Cardiac muscle cell (in vitro differentiated cells and primary cell): ENCODE measurements at places on chromosomes 3 and 15.

- H3K36me3 ChIP-seq, result no peaks in the 10 kb centered on the region
- no peak overlapping the region for H3K4me3 ChIP-seq
- no peak overlapping the region for H3K27ac ChIP-seq
- H3K27me3 ChIP-seq, result no peaks in the 10 kb centered on the region
Observed at GRCh38 chr3:189188466-189188865, 16.7 kb downstream of the TPRG1 start.

GRCh38 chr3:36907911-36908646 is 36.8 kb downstream of the TRANK1 start:
- H3K27me3 ChIP-seq, result no peaks in the 10 kb centered on the region
- peaks cover 8% of the 10 kb centered on the region for H3K4me1 ChIP-seq
- H3K27ac ChIP-seq, result no peak overlapping the region
- H3K4me3 ChIP-seq, result no peak overlapping the region

- no peaks in the 10 kb centered on the region for H3K27me3 ChIP-seq
- H3K4me3 ChIP-seq, result no peak overlapping the region
- DNase-seq, result peak; percentile 95
- H3K4me1 ChIP-seq, result peaks cover 14% of the 10 kb centered on the region
Observed at GRCh38 chr15:67127965-67128364, 62.6 kb downstream of the SMAD3 start.

GRCh38 chr3:186679151-186679550 is 13.3 kb downstream of the HRG start:
- no peaks in the 10 kb centered on the region for H3K27me3 ChIP-seq
- no peak overlapping the region for H3K4me3 ChIP-seq
- no peaks in the 10 kb centered on the region for H3K4me1 ChIP-seq

GRCh38 chr15:55873024-55873720 is 120.2 kb downstream of the NEDD4 start:
- H3K4me3 ChIP-seq, result no peak overlapping the region
- H3K36me3 ChIP-seq, result no peaks in the 10 kb centered on the region
- no peak overlapping the region for H3K27ac ChIP-seq
- H3K27me3 ChIP-seq, result no peaks in the 10 kb centered on the region

DNA sequence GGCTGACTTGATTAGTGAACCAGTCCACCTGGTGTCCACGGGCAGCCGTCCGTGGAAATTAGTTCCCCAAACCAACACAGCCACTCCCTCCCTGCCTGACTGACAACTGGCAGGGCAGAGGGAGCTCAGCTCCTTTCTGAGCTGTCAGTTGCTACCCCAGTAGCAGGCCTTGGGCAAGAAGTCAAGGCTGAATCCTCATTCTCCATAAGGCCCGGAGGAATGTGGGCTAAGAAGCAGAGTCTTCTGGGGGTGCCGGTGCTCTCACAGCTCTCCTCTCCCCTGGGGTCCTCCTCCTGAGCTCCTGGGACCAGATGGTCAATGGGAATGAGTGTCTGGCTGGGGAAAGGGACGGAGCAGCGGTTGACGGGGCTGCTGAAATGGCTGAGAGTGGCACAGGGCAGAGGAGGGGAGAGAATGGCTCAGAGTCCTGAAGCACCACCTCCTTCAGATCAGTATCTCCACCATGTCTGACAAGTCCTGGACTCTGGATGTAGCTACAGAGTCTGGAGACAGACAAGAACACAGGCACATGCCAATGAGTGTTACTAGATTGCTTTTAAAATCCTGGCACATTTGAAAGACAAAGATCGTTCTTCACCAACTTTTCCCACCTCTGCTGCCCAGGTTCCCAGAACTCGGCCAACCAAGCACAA is 16.9 kb downstream of the AMOTL2 start:
- peak overlapping the region; percentile 99 for H3K27ac ChIP-seq
- no peak overlapping the region for H3K4me3 ChIP-seq
- no peak for DNase-seq
- H3K27me3 ChIP-seq, result no peaks in the 10 kb centered on the region
- H3K36me3 ChIP-seq, result peaks cover 54% of the 10 kb centered on the region
- peaks cover 21% of the 10 kb centered on the region for H3K4me1 ChIP-seq

- no peak for DNase-seq
- H3K36me3 ChIP-seq, result no peaks in the 10 kb centered on the region
- H3K4me3 ChIP-seq, result no peak overlapping the region
- no peaks in the 10 kb centered on the region for H3K27me3 ChIP-seq
- no peak overlapping the region for H3K27ac ChIP-seq
Observed at GRCh38 chr3:76668653-76669052, 371.2 kb upstream of the ROBO2 start.

DNA sequence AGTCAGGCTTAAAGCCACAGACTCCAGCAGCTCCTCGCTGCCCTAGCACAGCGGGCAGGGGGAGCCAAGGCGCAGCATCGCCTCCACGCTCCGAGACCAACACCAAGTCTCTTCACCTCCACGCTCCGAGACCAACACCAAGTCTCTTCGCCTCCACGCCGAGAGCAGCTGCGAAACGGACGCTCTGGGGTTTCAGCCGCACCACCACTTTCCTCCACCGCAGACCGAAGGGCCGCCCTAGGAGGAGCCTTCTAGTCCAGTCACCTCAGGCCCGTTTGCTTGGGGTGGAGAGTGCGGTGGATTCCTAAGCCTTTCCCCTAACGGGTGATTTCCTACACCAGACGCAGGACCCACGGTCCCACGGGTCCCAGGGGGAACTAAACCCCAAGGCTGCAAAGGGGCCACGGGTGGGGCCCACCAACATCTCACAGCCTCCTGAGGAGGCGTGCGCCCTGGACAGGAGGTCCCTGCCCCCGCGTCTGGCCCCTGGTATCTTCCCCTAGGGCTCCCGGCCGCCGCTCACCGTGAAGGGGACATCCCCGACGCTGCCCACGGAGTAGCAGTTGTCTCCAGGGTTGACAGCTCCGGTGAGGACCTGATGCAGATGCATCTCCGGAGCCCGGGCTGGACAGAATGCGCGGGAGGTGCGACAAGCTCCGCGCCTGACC is 501 bp downstream of the DMXL2 start:
- H3K4me1 ChIP-seq, result peaks cover 14% of the 10 kb centered on the region
- no peaks in the 10 kb centered on the region for H3K27me3 ChIP-seq
- H3K4me3 ChIP-seq, result peak overlapping the region; percentile 66
- H3K36me3 ChIP-seq, result no peaks in the 10 kb centered on the region
- DNase-seq, result peak; percentile 62
- H3K27ac ChIP-seq, result peak overlapping the region; percentile 40

GRCh38 chr15:70029297-70029701 is 68.4 kb downstream of the TLE3 start:
- DNase-seq, result no peak
- peaks cover under 1% of the 10 kb centered on the region for H3K4me1 ChIP-seq
- no peak overlapping the region for H3K4me3 ChIP-seq

- no peak for DNase-seq
- peaks cover 1% of the 10 kb centered on the region for H3K36me3 ChIP-seq
- peaks cover 49% of the 10 kb centered on the region for H3K4me1 ChIP-seq
- H3K27me3 ChIP-seq, result no peaks in the 10 kb centered on the region
- no peak overlapping the region for H3K4me3 ChIP-seq
Observed at GRCh38 chr15:77057685-77058084, 13.2 kb downstream of the TSPAN3 start.

DNA sequence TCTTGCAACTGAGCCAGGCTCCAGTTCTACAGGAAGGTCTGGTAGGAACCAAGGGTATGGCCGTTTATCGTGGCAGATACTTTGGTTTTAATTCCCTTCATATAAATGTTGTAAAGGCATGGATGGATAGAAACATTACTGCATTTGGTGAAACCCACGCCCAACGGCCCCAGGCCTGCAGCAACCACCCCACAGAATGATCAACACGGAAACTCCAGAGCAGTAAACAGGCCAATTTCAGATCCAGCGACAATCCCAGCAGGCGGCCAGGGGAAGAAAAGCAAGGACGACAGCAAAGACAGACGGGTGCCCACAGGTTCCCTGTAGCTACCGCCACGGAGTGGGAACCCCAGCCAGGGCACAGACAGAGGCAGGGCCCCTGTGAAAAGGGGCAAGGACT is 32.6 kb upstream of the PCSK6 start:
- H3K36me3 ChIP-seq, result no peaks in the 10 kb centered on the region
- H3K4me3 ChIP-seq, result no peak overlapping the region
- H3K27ac ChIP-seq, result no peak overlapping the region
- DNase-seq, result no peak
- H3K27me3 ChIP-seq, result no peaks in the 10 kb centered on the region

GRCh38 chr3:64520334-64520733 is 167.5 kb downstream of the ADAMTS9 start:
- no peak overlapping the region for H3K4me3 ChIP-seq
- peaks cover 46% of the 10 kb centered on the region for H3K36me3 ChIP-seq
- no peaks in the 10 kb centered on the region for H3K27me3 ChIP-seq
- no peak overlapping the region for H3K27ac ChIP-seq
- DNase-seq, result no peak

DNA sequence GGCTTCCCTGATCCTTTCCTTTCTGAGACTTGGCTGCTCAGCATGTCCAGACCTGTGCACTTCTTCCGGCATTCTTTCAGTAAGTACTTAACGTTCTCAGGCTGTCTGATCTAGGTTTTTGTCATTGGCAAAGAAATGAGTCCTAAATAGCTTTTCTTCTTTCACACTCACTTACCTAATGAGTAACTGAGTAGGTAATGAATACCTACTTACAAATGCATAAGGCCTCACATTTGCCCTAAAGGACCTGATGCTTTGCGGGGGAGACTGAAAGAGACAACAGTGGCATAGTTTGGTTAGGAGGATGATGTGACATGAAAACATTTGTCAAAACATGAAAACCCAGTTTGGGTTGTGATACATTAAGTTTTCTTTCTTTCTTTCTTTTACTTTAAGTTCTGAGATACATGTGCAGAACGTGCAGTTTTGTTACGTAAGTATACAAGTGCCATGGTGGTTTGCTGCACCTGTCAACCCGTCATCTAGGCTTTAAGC is 516.7 kb upstream of the CFAP20DC start:
- no peaks in the 10 kb centered on the region for H3K36me3 ChIP-seq
- DNase-seq, result no peak
- H3K4me1 ChIP-seq, result peaks cover 5% of the 10 kb centered on the region
- no peaks in the 10 kb centered on the region for H3K27me3 ChIP-seq
- no peak overlapping the region for H3K27ac ChIP-seq
- H3K4me3 ChIP-seq, result no peak overlapping the region

- DNase-seq, result no peak
- H3K27me3 ChIP-seq, result no peaks in the 10 kb centered on the region
- no peaks in the 10 kb centered on the region for H3K36me3 ChIP-seq
- H3K4me1 ChIP-seq, result peaks cover 4% of the 10 kb centered on the region
- H3K4me3 ChIP-seq, result no peak overlapping the region
Observed at GRCh38 chr3:10383850-10384248, 62.9 kb upstream of the SEC13 start.

- H3K36me3 ChIP-seq, result no peaks in the 10 kb centered on the region
- no peaks in the 10 kb centered on the region for H3K27me3 ChIP-seq
- no peak for DNase-seq
- no peak overlapping the region for H3K27ac ChIP-seq
- no peaks in the 10 kb centered on the region for H3K4me1 ChIP-seq
- no peak overlapping the region for H3K4me3 ChIP-seq
Observed at GRCh38 chr15:74378848-74379247, 11.4 kb upstream of the CYP11A1 start.

GRCh38 chr3:54347060-54347459 is 224.7 kb downstream of the CACNA2D3 start:
- no peaks in the 10 kb centered on the region for H3K36me3 ChIP-seq
- H3K27ac ChIP-seq, result no peak overlapping the region
- H3K4me3 ChIP-seq, result no peak overlapping the region
- peaks cover 10% of the 10 kb centered on the region for H3K4me1 ChIP-seq
- H3K27me3 ChIP-seq, result no peaks in the 10 kb centered on the region

- no peaks in the 10 kb centered on the region for H3K4me1 ChIP-seq
- DNase-seq, result no peak
- no peaks in the 10 kb centered on the region for H3K27me3 ChIP-seq
- H3K36me3 ChIP-seq, result no peaks in the 10 kb centered on the region
- no peak overlapping the region for H3K4me3 ChIP-seq
Observed at GRCh38 chr3:149820183-149820582, 7.2 kb downstream of the RNF13 start.
